CD4-positive, alpha-beta T cell treated with Interleukin-15 for 4 hours (primary cell): ENCODE measurements at places on chromosomes 2 and 18.

- no peak for DNase-seq
These were observed 111.9 kb downstream of the IRS1 start for GRCh38 chr2:226687641-226688253.

- no peak for DNase-seq
These were observed 367.1 kb downstream of the ZEB2 start for GRCh38 chr2:144152817-144153271.

DNA sequence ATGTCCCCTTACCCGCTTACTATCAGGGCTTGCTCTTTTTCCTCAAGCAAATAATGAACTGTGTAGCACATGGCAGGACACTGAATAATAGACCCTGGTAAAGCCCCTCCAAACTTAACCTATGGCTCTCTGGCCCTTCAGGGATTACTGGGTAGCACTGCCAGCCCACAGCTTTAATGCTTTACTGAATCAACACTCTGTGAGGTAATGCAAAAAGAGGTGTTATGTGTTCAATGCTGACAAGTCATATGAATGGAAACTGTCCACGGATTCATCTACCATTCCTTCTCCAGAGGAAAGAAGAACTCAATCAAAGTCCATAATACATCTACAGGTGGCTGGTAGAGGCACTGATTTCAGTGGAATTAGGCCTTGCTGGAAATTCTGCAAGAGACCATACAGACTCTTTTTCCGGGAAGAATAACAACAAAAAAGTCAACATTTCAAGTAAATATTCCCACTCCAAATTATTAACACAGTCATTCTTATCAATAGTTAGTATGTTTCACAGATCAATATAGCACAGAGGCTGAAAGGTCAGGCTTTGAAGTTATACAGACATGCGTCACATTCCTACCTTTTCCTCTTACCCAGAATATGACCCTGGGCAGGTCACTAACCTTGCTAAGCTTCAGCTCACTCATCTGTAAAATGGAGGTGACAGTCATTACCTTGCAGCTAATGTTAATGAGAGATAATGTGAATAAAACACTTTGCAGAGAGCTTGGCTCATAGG lies 13.8 kb upstream of the MYOM1 start:
- no peak for DNase-seq

- no peak for DNase-seq
These were observed 22.0 kb downstream of the SLC14A1 start for GRCh38 chr18:45745817-45746461.

- no peak for DNase-seq
These were observed 114.2 kb downstream of the SPHKAP start for GRCh38 chr2:228067309-228067708.

DNA sequence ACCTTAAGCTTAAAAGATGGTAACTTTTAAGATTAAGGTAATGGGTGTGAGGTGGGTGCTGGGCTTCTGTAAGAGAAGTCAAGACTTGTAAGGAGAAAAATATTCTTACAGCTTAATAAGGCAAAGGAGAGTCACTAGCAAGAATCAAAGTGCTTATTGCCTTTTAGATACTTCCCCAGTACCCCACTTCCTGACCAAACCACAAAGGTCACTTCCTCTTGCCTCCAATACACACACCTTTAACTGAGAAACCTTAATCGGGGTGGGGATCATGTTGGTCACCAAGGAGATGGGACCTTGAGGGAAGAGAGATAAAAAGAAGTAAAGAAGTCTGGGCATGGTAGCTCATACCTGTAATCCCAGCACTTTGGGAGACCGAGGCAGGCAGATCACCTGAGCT lies 10.6 kb upstream of the ATG16L1 start:
- DNase-seq, result peak; percentile 79

DNA sequence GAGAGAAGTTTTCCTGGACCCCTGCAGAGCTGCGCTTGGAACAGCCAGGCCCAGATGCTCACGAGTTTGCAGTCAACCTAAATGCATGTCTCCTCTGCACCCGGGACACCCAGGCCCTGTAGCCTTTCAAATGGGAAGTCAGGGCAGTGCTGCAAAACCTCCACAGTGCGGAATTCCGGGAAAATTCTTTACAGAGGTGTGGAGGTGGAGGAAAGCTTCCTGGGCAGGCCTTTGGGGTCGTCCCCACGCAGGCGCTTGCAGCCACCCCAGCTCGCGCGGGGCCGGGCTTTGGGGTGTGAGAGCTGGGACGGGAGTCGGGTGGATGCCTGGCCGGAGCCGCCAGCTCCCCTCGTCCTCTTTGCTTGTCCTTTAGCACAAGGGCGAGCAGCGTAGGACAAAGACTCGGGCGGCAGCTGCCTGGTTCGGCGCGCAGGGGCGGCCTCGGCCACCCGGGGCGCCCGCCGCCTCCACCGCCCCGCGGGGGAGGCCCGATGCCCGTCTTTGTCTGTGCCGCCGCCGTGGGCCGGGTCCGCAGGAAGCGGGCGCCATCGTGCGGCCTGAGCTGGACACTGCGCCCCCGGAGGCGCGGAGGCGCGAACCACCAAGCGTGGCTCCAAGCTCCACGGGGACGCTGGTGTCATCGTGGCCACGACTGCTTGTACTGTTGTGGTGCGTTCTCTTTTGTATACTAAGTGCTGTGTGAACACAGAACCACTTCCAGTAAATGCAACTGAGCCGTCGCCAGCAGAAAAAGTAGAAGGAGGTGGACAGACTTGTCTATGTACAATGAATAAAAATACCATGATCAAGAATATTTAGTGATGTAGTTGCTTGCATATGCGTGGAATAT lies 28.2 kb upstream of the BCL11A start:
- peak; percentile 44 for DNase-seq

- DNase-seq, result no peak
These were observed 210.4 kb downstream of the TMEM163 start for GRCh38 chr2:134508391-134508790.

GRCh38 chr18:9380101-9380500 lies 45.5 kb downstream of the TWSG1 start:
- no peak for DNase-seq

DNA sequence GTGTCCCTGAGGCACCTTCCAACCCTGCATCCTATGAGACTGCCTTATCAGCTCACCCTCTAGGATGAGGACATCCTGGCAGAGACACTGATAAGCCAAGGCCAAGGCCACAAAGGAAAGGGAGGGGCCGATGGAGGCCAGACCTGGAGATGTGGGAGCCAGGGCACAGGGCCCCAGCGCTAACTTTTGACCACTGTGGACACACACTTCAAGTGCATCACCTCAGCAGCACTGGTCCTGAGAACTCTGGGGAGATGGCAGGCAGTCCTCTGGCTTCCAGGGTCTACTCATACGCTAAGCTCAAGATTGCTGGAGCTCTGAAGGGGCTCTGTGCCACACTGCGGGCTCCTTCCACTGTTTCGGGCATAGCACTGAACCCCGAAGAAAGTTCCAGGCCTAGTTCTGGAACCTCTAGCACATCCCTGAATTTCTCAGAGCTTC lies 100.2 kb upstream of the ID2 start:
- no peak for DNase-seq

GRCh38 chr18:25662272-25662671 lies 310.3 kb upstream of the ZNF521 start:
- DNase-seq, result no peak

DNA sequence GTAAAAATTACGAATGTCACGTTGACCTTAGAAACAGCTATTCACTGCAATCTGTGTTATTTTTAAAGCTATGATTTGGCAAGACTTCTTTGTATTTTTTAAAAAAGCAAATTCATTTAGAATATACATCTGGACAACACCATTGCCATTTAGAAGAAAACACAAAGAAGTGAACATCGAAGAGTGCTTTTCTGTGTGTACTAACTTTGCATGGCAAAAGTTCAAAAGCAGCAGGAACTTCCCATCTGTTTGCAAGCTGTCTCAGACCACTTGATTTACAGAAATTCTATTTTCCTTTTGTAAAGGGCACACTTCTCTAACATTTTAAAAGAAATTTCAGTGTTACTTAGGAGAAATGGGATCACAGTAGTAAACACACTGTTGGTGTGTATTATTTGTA lies 145.9 kb downstream of the CALCRL start:
- no peak for DNase-seq

DNA sequence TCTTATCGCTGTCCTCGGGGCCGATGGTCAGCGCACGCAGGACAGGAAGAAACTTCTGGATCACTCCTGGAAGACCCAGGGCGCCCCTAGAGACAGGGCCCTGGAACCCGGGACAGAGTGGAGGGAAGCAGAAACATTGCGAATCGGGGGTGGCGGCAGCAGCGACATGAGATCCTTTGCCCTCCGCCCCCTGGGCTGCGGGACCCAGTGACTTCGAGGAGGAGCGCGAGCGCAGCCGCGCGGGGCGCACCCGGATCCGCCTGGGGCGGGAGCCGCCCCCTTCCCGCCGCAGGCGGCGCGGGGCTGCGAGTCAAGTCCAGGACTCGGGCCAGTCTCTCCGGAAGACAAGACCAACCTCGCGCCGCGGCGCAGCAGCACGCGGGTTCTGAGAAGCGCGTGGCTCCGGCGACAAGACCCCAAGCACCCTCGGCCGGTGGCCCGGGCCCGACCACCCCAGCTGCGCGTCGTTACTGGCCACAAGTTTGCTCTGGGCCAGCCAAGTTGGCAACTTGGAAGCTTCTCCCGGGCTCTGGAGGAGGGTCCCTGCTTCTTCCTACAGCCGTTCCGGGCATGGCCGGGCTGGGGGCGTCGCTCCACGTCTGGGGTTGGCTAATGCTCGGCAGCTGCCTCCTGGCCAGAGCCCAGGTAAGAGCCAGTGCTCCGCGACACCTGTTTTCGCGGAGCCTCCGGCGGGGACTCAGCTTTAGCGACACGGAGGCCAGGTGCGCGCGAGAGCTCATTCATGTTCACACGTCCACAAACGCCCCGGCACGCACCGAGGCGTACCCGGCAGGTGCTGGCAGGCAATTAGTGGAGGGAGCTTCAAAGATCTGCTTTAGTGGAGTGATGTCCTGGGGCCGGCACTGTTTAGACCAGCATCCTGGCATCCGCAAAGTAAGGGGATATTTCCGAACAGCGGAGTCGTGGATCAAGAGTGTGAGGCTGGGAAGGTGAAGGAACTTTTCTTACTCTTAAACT lies at the start of gene PTH2R:
PTH2R (plus strand) TSS at position 319 of the 978 bp plus-strand sequence; CDS start at position 571, 252 bp downstream.
- no peak for DNase-seq

DNA sequence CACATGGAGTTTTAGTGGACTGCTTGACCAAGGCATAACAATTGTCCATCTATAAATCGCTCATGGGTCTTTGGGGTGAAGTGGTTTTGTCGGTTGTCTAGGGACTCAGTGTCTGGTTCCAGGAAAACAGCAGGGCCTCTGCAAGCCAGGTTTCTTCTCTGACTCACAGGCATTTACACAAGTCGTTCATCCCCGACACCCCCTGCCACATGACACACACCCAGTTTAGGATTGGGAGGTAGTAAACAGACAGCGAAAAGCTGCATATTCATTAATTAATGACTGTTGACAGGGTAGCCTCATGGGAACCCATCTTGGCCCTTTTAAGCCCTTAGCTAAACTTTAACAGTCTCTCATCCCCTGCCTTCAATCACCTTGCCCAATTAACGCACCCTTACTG lies 194.8 kb upstream of the ACVR2A start:
- no peak for DNase-seq

DNA sequence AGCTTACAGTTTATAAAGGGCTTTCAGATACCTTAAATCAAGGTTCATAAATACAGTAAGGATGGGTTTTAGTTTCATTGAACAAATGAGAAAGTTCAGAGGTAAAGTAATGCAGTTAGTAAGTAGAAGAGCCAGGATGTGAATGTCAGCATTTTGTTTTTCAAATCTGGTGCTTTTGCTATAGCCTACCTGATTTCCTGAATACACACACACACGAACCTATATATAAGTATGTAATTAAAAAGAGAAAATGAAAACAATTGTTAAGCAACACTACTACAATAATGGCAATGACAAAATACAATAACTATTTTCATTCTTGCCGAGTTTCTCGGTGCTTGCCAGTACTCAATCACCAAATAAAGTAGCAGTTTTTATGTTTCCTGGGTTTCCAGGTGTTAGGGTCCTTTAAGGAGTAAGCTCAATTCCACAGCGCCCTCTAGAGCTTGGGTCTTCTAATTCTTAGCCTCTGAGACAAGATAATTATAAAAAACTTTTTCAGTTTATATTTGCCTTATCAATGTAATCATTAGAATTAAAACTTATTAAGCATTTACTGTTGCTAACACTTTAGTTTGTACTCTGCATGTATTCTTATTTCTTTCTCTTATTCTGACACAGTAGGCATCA lies 512.9 kb upstream of the ACVR2A start:
- DNase-seq, result peak; percentile 65

- peak; percentile 49 for DNase-seq
These were observed 40.1 kb downstream of the ODC1 start for GRCh38 chr2:10407841-10408648.

DNA sequence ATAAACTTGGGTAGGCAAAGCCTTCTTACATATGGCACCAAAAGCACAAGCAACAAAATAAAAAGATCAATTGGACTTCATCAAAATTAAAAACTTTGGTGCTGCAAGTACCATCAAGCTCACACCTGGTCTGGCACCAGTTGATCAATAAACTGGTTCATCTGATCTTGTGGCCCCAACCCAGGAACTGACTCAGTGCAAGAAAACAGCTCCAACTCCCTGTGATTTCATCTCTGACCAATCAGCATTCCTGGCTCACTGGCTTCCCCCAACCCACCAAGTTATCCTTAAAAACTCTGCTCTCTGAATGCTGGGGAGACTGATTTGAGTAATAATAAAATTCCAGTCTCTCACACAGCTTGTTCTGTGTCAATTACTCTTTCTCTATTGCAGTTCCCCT lies 8.4 kb downstream of the EPG5 start:
- no peak for DNase-seq

- DNase-seq, result no peak
These were observed 70.9 kb downstream of the MAP3K20 start for GRCh38 chr2:173146590-173146989.

GRCh38 chr2:102615620-102616436 lies 3.5 kb upstream of the SLC9A2 start:
- peak; percentile 14 for DNase-seq

GRCh38 chr2:119022678-119023077 lies 80.7 kb downstream of the MARCO start:
- no peak for DNase-seq

DNA sequence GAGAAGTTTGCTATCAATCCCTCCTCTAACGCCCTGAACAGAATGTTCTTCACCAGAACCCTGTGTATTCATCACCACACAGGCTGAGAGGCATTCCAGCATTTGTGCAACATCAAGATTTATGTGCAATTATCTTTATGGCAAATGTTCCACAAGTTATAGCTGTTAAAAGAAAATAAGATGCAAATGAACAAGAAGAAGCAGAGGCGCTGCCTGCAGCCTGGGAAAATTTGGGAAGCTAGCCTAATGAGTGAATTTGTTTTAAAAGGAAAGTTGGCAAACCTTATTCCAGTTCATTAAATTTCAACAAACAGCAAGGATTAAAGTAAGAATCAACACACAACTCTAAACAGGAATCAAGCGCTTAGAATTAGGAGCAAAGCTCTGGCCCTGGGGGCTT lies 5.3 kb downstream of the TPO start:
- no peak for DNase-seq

- DNase-seq, result peak; percentile 31
These were observed 637 bp upstream of the SFT2D3 start for GRCh38 chr2:127700527-127701192.

DNA sequence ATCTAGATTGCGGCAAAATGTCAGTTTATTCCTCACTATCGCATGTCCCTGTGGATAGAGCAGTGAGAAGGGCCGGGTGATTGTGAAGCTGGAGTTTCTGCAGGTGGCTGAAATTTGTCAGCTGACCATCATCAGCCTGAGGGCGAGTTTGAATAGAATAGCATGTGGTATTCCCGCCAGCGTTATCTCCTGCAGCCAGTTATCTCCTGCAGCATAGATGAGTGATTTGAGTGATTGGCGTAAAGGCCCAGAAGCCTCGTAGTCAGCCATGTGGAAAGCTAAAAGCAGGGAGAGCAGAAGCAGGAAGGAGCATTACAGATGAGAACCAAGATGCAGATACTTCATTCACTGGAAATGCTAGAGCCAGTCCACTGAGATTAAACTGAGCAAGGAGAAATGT lies 65.5 kb downstream of the CABLES1 start:
- DNase-seq, result no peak
